Dermis microvascular lymphatic vessel endothelial cell (primary cell): ENCODE measurements at places on chromosomes 4 and X.

- DNase-seq, result no peak
Measured at GRCh38 chrX:153457136-153457825, 11.4 kb upstream of the TREX2 start.

- no peak for DNase-seq
Measured at GRCh38 chrX:97494756-97495372, 611.2 kb downstream of the RPA4 start.

- no peak for DNase-seq
Measured at GRCh38 chr4:158129694-158130093, 43.1 kb downstream of the GASK1B start.

- no peak for DNase-seq
Measured at GRCh38 chr4:26319949-26320537, 771 bp upstream of the RBPJ start.

GRCh38 chr4:153785910-153786721 lies 2.8 kb downstream of the SFRP2 start:
- DNase-seq, result peak; percentile 25

GRCh38 chr4:41380511-41381157 lies 123.9 kb downstream of the UCHL1 start:
- DNase-seq, result no peak

GRCh38 chr4:159307929-159308328 lies 205.1 kb downstream of the RAPGEF2 start:
- DNase-seq, result no peak

- DNase-seq, result peak; percentile 60
Measured at GRCh38 chr4:183987987-183988392, 82.9 kb downstream of the STOX2 start.

GRCh38 chr4:73734530-73735001 lies 5.8 kb upstream of the CXCL8 start:
- no peak for DNase-seq

DNA sequence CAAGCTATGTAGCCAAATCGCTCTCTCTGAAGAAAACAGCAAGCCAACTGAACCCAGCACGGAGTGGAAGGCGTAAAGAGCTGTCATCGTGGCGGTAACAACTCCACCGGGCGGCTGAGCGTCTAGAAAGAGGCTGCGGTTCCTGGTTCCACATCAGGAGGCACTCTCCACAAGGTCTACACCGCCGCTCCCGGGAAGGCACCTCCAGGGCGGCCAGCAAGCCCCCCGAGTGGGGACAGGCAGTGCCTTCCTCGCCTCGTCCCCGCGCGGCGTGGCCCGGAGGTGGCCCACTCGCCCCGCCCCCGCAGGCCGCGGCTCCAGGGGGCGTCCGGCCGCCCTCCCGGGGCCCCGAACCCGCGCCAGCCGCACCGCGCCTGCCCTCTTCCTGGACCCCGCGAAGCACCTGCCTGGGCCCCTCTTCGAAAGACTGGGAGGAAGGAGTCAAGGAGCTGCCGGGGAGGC lies 755 bp downstream of the KLHL8 start:
- DNase-seq, result peak; percentile 46

DNA sequence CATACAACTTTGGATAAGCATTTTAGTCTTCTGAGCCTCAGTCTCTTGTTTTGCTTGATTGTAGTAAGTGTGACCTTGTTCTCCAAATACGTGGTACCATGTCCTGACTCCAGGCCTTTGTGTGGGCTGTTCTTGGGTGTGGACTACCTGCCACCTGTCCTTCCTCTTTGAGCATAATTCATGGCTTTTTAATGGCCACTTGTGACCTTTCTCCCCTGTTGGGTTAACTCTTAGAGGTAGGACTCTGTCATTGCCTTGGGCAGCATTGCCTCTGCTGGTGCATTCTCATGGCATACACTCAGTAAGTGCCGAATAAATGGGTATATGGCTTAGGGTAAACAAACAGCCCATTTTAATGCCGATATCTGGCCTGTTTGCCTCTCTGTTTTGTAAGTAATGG lies 3.0 kb downstream of the NSD2 start:
- DNase-seq, result no peak

DNA sequence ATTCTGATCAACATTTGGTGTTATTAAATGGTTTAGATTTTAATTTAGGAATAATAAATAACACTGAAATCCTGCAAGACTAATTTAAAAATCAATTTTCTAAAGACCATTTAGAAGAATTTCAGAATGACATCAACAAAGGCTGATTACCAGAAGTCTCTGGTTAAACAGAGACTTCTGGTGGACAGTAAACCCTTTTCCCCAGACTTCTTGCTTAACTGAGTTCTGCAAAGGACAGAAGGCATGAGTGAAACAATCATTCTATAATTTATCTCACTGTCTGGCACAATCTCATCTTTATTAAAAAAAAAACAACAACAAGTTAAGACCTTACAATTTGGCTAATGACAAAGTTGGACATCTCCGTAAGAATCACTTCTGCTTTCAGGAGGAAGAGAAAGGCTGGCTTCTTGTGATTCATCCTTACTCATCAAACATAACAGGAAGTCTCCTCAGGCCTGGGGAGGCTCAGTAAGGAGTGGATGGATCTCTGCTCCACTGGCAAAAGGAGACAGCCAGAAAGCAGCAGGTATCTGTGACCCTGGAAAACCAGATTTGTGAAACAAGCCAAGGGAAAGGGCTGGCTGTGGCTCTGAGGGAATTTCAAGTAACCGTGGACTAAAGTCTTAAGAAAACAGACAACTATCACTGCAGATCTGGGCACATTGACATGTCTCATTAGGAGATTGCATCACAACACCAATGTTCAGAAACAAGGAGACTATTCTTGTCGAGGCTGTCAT lies 908 bp upstream of the TLR6 start:
- DNase-seq, result no peak

- DNase-seq, result no peak
Measured at GRCh38 chr4:47827343-47828047, 10.4 kb downstream of the CORIN start.

DNA sequence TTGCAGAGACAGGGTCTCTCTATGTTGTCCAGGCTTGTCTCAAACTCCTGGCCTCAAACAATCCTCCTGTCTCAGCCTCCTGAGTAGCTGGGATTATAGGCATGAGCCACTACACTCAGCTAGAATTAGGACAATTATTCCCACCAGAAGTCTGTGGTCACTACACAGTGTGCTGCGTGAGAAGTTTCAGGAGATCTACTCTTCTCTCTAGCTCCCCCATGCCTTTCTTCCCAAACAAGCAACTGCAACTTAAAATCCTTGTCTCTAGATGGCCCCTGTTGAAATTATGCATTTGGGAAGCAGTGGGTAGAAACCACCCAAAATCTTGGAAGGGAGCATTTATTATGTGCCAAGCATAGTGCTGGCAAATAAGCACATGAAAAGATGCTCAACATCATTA lies 21.1 kb upstream of the MAP7D3 start:
- DNase-seq, result no peak

DNA sequence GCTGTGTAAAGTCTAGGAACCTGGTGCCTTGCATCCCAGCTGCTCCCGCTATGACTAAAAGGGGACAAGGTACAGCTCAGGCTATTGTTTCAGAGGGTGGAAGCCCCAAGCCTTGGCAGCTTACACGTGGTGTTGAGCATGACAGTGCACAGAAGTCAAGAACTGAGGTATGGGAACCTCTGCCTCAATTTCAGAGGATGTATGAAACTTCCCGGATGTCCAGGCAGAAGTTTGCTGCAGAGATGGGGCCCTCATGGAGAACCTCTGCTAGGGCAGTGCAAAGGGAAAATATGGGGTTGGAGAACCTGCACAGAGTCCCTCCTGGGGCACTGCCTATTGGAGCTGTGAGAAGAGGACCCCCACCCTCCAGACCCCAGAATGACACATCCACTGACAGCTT lies 76.6 kb downstream of the DDX60 start:
- no peak for DNase-seq

GRCh38 chr4:21769404-21770147 lies 179.0 kb downstream of the KCNIP4 start:
- DNase-seq, result peak; percentile 86

DNA sequence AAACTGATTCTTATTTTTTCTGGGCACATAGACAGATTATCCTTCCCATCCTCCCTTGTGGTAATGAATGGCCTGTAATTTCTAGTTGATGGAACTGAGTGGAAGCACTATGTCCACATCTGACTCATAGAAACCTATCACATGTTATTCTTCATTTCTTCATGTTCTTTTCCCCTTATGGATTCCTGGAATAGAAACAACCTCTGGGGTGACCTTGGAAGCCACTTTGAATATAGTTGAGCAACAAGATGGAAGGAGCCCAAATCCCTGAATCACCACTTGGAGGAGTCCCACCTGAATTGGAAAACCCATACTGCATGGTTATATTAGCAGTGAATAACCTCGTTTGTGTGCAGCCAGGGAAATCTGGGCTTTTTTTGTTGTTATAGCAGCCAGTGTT lies 137.8 kb downstream of the MID1IP1 start:
- no peak for DNase-seq

DNA sequence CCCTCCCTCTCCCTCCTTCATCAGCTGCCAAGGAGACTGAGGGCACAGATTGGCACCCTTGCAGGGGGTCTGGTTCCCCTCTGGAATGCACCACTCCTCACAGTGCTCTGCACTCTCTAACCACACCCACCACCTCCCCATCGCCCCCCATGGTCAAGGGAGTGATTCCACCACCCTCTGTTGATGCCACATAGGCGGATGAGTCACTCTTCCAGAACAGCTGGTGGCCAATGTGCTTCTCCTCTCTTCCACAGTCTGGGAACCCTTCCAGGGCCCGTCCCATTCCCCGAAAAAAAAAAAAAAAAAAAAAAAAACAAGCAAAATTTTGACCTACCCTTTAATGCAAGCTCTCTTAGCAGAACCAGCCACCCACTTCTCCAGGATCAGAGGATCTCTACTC lies 341.3 kb upstream of the KLF3 start:
- peak; percentile 25 for DNase-seq

GRCh38 chr4:95591278-95591677 lies 42.5 kb upstream of the UNC5C start:
- no peak for DNase-seq

- no peak for DNase-seq
Measured at GRCh38 chr4:150387981-150388380, 194.0 kb upstream of the MAB21L2 start.

- no peak for DNase-seq
Measured at GRCh38 chr4:74751856-74752255, 42.5 kb downstream of the BTC start.

DNA sequence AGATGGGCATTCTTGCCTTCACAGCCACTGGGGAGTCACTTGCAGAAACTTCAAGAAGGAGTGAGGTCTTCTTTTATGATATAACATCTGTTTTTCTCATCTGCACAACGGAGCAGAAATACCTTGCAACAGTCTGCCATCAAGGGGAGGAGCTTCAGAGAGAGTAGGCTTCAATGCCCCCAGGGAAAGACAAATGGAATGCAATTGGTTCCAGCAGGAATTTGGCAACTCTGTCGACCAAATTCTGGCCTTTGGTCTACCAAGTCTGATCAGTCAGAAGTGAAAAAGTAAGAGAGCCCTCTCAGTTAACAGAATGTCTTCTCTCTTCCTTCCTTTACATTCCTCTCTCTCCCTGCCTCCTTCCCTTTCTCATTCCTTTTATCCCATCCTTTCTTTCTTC lies 229.3 kb downstream of the IDS start:
- DNase-seq, result no peak

DNA sequence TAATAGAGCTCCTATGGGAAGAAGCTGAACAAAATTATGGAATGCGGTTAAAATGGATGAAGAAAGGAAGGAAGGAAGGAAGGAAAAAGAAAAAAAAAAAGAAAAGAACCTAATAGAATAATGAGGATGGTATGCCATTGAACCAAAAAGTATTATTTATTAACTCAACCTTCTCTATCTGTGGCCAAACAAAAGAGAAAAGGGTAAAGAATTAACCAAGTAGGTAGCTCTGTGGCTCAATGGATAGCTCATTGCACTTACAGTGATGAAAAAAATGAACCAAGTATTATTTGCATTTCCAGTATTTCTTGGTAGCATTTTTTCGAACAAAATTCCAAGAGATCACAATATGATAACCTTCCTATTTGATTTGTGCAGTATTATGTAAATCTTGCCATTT lies 56.9 kb upstream of the SLC39A8 start:
- DNase-seq, result no peak

DNA sequence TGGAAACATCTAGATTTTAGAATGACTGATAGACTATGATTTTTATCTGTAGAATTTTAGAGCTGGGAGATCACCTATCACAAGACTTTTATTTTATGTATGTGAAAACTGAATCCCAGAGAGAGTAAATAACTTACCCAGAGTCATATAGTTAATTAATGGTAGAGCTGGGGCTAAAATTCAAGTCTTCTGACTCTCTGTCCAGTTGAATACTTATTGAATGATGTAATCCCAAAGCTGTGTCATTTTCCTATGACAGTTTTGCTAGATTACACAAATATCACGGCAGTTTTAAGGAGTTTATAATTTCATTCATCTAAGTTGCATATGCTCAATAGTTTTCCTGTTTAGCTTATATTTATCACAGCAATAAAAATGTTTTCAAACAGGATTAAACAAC lies 6.7 kb downstream of the NRK start:
- no peak for DNase-seq

- no peak for DNase-seq
Measured at GRCh38 chrX:480861-481417, 94.2 kb upstream of the PPP2R3B start.

- no peak for DNase-seq
Measured at GRCh38 chr4:53693408-53693807, 102.1 kb upstream of the LNX1 start.

DNA sequence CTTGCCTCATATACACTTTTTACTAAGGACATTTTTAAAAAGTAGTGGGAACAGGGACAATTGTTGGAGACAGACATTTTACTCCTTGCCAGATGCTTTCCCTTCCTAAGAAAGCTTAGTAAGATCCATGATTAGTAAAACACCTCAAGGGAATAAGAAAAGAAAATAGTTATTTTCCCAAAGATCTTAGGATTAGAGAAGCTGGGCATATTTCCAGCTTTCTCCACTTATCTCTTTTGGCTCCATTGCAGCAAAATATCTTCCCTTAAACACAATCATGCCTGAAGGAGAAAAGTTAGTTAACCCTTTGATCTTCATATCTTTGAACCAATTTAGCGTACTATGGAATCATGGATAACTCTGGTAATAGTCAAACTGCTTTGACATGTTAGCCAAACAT lies 257.9 kb downstream of the PCDH18 start:
- no peak for DNase-seq

DNA sequence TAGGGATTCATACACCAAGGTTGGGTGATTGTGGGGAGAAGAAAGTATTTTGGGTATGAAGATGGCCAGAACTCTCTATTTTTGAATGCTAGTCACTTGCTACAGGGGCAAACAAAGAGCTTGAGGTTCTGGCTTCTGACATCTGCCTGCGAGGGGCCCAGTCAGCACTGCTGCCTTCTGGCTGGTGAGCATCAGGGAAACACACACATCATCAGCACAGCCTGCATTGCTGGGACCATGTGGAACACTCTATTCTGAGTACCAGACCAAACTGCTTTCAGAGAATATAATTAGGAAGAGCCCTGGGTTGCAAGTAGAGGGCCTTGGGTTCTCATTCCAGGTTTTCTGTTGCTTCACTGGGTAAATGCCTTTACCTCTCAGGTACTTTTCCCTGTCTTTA lies 14.1 kb downstream of the TRPC5 start:
- DNase-seq, result no peak

GRCh38 chrX:7214251-7214650 lies 66.3 kb upstream of the PUDP start:
- no peak for DNase-seq

- DNase-seq, result no peak
Measured at GRCh38 chr4:131459430-131460101, 1689.5 kb upstream of the PCDH10 start.

- no peak for DNase-seq
Measured at GRCh38 chrX:103739421-103739820, 28.7 kb downstream of the TMEM31 start.

GRCh38 chr4:78735697-78736096 lies 40.5 kb upstream of the BMP2K start:
- DNase-seq, result no peak
